ENCODE measurements at places on chromosomes 13 and 19.

DNA sequence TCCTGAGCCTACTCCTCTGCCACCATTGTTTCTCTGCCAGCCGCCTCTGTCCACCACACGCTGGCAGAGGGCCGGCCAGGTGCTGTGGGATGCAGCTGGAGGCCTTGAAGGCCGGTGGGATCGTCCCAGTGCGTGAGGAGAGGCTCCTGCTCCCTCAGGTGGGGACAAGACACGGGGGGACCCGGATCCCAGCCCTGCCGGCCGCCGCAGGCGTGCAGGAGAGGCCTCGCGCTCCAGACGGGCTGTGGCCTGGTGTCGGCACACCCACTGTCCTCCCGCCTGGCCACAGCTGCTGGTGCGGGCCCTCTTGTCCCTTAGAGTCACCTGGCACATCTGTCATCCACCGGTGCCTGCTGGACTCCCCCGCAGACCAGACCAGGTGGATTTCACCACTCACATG is 18.1 kb upstream of the GNA15 start:
- DNase-seq: no peak

DNA sequence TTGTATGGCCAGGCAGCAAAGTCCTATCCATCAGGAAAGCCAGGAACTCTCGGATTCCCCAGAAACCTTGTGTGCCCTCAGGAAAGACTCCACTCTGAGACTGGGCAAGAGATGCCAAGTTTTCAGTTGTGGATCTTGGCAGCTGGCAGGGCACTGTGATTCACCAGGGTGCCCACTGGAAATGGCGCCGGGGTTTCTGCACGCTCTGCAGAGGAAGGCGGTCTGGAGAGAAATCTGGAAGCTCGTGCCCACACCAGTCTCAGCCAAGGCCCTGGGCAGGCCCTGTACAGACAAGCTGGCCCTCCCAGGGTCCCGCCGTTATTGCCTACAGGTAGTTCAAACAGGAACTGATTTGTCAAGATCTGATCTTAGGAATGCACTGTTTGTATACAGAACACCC is 4.9 kb downstream of the NAPA start:
- no peak for DNase-seq

DNA sequence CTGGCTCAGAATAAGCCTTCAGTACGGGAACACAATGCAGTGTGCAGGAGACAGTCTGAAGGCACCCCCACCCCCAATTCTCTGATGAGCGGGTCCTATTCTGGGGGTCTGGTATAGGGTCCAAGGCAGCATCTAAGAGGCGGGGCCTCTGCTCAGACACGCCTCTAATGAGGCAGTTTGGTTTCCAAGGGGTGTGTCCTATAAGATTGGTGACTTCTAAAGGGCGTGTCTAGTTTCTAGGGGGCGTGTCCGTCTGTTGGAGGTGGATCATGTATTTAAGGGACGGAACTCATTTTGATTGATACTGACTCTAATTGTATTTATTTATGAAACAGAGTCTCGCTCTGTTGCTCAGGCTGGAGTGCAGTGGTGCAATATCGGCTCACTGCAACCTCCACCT is 8.7 kb downstream of the FIZ1 start:
- DNase-seq: no peak

- no peak for DNase-seq
Observed at GRCh38 chr13:44903574-44903985, 85.7 kb downstream of the NUFIP1 start.

DNA sequence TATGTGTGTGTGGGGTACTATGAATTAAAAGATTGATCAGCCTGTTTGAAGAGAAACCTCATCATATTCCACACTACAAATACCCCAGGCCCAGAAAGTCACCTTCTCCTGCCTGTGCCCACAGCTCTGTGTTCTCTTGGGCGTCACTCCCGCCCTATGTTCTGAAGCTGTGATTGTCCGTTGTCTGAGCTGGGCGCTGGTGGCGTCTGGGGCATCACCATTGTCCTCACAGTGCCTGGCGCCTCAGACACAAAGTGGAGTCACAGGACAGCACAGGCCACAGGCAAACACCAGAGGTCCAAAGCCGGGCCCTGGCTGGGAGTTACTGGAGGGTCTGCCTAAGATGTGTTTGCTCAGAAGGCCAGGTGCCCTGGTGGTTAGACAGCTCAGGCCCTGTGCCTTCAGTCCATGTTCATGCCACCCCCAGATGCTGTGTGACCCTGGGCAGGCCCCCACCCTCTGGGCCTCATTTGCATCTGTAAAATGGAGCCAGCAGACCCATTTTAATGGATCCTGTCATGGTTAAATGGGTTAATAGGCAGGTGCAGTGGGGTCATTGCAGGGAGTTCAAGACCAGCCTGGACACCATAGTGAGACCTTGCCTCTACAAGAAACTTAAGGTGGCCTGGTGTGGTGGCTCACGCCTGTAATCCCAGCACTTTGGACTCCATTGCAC is 34.5 kb downstream of the DNM2 start:
- DNase-seq: no peak

GRCh38 chr13:33204130-33204927 is 81.2 kb downstream of the STARD13 start:
- no peak for DNase-seq

DNA sequence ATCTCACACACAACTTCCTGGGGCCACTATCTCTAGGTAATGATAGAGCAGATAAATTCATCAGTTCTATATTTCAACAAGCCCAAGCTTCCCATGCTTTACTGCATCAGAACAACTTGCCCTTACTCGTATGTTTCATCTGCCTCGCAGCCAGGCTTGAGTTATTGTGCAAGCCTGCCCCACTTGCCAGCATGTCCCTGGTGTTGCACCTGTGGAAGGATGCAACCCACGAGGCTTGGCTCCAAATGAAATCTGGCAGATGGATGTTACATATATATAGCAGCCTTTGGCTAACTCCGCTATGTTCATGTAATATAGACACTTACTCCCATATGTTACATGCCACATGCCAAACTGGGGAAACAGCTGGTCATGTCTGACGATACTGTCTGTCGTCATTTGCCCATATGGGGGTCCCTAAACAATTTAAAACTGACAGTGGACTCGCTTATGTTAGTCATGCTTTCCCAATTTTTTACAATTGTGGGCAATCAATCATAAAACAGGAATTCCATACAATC is 6.2 kb downstream of the ERVK3-1 start:
- no peak for DNase-seq

DNA sequence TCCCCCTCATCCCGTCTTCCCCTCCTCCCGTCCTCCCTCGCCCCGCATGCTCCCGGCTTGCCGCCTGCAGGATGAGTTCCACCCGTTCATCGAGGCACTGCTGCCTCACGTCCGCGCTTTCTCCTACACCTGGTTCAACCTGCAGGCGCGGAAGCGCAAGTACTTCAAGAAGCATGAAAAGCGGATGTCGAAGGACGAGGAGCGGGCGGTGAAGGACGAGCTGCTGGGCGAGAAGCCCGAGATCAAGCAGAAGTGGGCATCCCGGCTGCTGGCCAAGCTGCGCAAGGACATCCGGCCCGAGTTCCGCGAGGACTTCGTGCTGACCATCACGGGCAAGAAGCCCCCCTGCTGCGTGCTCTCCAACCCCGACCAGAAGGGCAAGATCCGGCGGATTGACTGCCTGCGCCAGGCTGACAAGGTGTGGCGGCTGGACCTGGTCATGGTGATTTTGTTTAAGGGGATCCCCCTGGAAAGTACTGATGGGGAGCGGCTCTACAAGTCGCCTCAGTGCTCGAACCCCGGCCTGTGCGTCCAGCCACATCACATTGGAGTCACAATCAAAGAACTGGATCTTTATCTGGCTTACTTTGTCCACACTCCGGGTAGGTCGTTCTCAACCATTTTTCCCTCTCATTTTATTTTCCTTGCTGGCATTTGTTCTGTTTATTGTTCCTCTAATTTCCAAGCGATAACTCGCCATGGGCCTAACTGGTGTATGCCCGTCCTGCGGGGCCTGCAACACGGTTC is 29.8 kb downstream of the NFIX start:
- no peak for DNase-seq

- DNase-seq: no peak
Observed at GRCh38 chr13:79225487-79226232, 180.4 kb downstream of the RBM26 start.

DNA sequence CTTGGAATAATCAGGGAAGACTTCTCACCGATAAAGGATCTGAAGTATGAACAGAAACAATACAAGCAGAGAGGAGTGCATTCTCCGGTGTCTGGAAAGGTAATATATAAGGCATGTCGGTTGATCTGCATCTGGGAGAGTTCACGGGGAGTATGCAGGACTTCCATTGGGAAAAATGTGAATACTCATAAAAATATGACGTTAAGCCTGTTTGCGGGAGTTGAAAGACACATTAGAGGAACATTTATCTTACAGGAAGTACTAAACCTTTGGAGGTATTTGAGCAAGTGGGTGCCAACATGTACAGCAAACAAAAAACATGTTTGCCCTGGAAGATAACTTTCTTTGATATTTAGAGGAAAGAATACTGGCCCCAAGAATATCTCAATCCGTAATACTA is 286.8 kb downstream of the SLITRK6 start:
- no peak for DNase-seq

DNA sequence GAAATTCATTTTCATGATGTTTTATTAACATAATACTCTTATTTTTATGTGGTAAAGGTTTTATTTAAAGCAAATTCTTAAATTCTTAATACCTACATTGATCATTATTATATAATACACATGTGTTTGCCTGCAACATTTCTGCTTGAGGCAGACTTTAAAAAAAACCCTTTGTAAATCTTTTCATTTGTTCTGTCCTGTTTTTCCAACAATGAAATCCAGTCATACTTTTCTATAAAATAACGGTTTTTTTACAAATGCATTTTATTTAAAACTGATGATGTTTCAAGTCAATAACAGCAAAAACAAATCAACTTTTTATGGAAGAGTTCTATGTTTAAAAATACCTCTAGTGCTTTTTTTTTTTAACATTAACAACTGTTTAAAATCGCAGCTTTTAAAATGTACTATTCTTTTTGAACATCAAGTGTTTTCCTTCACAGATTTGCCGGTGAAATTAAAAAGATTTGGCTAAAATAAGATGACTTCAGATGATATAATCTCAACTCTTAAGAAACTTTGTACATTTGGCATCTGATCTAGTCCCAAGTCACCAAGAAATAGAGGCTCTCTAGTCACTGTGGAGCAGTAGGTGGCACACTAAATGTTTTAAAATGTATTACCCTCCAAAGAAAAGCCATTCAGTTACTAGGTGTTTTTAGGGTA is 5.1 kb downstream of the POU4F1 start:
- DNase-seq: no peak

All from activated CD4-positive, CD25-positive, alpha-beta regulatory T cell (primary cell).